ENCODE measurements at places on chromosomes 13 and 19.

GRCh38 chr13:100458673-100459072 is 129.9 kb downstream of the GGACT start:
- DNase-seq, result no peak

- DNase-seq, result no peak
Observed at GRCh38 chr13:44887515-44887914, 101.8 kb downstream of the NUFIP1 start.

- no peak for DNase-seq
Observed at GRCh38 chr19:16023146-16023915, 53.0 kb upstream of the TPM4 start.

GRCh38 chr13:50124536-50125303 is 109.5 kb downstream of the KCNRG start:
- DNase-seq, result peak; percentile 62

DNA sequence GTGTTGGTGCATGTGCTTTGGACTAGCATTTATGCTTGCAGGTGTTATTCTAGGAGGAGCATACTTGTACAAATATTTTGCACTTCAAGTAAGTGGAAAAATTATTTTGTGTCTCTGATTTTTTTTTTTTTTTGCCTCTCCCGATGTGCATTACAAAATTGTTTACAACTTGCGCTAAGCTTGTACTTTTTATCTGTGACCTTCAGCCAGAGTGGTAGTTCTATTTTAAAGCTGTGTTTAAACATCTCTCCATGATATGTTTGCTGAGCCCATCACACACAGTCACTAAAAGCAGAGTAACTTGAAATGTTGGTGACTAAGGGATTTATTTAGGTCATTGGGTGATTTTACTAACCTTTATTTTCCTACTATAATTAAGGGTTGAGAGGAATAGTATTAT is 20.8 kb downstream of the ITM2B start:
- DNase-seq, result no peak

DNA sequence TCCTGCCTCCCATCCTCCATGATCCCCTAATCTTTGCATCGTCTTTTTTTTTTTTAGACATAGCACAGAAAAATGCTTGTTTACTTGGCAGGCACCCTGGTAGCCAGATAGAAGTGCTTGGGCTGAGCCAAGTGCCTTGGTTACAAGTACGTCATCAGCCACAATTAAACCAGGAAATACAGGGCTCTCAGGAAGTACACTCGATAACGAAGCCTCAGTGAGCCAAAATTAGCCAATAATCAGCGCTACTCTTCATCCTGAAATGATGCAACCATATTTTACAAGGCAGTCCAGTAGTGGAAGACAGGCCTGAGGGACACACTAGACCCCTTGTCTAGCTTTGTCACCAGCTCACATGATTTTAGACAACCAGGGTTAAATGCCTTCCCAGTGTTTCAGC is 194.0 kb upstream of the NBEA start:
- DNase-seq, result no peak

DNA sequence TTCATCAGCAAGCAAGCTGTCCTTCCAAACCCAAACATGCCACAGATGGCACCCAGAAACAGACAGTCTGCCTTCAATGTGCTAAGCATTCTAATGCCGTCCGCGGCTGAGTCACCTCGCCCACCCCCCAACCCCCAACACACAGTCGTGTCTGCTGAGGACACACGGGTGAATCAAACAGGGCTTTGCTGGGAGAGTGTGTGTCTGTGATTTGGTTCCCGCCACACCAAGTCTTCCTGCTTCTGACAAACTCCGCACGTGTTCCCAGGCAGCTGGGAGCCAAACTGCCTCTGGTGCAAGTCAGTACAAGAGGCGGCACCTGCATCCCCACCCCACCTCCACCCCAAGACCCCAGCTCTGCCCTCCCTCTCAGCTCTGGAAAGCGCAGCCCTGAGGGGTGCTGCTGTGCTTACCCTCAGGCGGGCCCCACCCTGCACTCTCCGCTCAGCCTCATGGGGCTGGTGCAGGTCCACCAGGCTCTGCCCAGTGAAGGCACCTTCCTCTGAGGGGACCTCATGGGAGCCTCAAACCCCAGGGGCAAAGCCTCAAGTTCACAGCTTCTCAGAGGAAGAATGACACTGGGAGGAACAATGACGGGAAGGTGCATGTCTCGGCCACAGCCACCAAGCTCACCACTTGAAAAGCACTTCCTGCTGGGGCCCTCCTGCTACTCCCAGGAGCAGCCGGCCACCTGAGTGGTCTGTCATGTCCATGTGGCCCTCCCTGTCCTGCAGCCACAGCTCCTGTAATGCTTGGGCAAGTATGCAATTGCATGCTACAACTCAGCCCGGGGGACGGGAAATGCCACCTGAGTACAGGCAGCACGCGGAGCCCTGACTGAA is 15.0 kb upstream of the SLC35E1 start:
- DNase-seq, result no peak

DNA sequence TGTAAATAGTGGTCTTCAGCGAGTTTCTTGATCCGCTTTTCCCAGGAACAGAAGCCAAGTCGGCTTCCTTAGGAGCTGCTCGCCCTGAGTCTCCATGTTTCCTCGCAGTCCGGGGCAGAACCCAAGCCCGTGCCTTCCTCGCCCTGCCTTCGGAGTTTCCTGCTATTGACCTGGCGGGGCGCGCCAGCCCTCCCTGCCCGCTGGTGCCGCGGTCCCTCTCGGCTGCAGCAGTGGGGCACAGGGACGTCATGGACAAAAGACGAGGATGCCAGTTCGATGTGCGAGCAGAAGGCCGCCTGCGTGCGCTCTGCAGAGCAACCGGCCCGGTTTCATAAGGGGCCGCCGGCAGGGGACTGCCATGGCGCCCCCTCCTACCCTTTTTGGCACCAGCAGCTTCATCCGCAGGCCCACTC is 156.6 kb downstream of the TM9SF2 start:
- DNase-seq, result no peak

DNA sequence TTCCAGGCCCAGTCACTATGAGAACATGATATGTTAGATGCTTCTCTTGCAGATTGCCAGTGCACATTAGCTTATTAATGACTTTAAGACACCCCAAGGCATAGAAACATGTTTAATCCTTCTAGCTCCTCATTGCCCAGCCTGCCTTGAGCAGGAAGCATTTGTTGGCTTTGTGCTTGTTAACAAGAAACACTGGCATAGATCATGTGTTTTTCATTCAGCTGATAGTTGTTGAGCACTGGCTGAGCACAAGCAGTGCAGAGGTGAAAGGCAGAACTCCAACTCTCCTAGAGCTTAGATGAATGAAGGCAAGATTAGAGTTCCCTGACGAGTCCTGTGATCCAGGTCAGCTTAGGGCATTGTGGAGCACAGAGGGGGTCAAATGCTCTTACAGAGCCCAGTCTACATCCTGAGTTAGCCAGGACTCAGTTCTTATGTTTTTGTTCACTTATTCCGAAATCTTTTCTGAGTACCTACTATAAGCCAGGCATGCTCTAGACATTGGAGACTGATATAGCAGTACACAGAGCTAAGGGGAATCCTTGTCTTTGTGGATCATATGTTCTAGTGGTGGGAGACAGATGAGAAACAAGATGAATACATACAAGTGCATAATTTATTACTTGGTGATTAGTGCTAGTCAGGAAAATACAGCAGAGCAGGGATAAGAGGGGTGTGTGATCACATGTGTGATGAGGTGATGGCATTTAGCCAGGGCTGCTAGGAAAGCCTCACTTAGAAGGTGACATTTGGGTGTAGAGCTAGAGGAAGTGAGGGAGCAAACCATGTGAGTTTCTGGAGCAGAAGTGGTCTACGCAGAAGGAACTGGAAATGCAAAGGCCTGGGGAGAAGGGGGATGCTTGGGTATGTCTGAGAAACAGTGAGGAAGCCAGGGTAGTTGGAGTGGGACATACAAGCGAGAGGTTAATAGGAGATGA is 101.2 kb downstream of the WASF3 start:
- DNase-seq, result no peak

- no peak for DNase-seq
Observed at GRCh38 chr19:10191347-10191746, 3.4 kb downstream of the DNMT1 start.

DNA sequence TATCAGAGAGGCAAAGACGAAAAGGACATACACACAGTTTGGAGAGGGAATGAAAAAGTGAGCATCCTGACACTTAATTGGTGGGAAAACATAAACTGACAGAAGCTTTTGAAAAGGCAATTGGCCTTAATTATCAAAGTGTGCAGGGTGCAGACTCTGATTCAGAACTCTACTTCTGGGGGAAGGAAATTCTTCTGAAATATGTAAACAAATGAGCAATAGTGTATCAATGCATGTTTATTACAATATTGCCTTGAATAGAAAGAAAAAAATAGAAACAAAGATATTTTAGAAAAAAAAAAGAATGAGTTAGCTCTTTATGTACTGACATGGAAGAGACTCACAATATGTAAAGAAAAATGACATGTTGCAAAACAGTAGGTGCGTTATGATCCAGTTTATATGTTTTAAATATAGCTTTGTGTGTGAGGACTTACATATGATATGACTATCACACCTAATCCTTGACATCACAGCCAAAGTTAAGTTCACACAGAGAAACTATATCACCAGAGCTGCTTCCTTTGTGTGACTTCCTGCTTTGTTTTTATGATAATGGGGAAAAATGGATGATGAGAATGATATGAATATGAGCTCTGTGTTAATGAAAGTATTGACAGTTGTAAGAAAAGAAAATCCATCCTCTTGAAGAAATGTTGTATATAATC is 182.4 kb downstream of the KCTD12 start:
- no peak for DNase-seq

GRCh38 chr13:100559886-100560285 is 28.7 kb downstream of the GGACT start:
- no peak for DNase-seq

DNA sequence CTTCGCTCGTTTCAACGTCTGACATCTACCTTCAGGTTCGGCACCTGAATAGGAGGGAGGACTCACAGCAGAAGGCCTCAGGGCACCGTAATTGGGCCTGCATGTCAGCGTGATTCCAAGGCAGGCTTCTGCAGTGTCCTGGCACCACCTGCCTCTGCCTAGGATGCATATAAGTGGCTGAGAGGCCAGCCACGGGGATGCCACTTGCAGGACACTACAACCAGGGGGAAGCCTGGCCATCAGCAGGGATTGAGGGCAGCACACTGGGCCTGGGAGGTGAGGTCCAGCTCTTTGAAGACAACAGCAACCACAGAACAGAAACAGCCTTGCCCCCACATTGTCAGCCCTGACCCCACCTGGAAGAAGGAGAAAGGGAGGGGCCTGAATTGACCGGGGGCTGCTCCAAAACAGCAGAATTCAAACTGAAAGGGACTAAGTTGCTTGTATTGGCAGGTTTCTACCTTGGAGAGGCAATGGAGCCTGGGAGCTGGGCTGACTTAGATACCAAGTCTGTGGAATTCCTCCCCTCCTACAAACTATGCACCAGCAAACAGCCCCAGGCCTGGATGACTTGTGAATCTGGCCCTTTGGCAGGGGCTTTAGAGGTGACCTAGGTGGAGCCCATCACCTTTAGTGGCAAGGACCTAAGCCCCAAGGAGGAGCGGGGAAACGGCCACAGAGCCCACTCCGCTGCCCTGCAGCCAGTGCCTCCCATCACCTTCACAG is 34.1 kb upstream of the POMP start:
- no peak for DNase-seq

- no peak for DNase-seq
Observed at GRCh38 chr13:27833206-27833605, 40.9 kb downstream of the GSX1 start.

- peak; percentile 41 for DNase-seq
Observed at GRCh38 chr13:53189162-53189561, 160.5 kb downstream of the OLFM4 start.

DNA sequence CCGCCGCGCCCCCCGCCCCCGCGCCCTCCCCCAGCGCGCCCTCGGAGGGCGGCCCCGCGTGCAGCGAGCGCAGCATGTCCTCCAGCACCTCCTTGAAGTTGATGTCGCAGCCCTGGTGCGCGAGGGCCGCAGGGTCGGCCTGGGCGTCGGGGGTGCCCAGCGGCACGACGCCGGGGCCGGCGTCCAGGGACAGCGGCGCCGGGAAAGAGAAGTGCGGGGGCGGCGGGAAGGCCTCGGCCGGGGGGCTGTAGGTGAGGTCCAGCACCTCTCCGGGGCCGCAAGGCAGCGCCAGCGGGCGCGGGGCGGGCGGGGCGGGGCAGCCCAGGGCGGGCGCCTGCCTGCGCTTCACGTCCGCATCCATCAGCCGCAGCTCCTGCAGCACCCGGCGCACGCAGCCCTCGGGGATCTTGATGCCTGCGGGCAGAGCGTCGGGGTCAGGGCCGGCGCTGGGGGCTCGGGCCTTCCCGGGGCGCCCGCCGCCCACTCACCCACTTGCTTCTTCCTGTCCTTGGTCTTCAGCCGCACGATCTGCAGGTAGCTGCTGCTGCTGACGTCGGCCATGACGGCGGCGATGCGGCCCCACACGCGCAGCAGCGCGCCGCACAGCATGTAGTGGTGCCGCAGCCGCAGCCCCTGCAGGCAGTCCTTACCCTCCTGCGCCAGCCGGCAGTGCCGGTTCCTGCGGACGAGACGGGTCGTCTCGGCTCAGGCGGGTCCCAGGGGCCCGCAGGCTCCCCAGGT is 4.7 kb downstream of the GPX4 start:
- no peak for DNase-seq

Measured in RKO (cell line).